SHP77 treated with DMSO at 0.1 percent for 48 hours (cell line): ENCODE measurements at places on chromosomes 1 and 21.

GRCh38 chr1:157269656-157270375 lies 131.6 kb upstream of the ETV3 start:
- no peak for DNase-seq

DNA sequence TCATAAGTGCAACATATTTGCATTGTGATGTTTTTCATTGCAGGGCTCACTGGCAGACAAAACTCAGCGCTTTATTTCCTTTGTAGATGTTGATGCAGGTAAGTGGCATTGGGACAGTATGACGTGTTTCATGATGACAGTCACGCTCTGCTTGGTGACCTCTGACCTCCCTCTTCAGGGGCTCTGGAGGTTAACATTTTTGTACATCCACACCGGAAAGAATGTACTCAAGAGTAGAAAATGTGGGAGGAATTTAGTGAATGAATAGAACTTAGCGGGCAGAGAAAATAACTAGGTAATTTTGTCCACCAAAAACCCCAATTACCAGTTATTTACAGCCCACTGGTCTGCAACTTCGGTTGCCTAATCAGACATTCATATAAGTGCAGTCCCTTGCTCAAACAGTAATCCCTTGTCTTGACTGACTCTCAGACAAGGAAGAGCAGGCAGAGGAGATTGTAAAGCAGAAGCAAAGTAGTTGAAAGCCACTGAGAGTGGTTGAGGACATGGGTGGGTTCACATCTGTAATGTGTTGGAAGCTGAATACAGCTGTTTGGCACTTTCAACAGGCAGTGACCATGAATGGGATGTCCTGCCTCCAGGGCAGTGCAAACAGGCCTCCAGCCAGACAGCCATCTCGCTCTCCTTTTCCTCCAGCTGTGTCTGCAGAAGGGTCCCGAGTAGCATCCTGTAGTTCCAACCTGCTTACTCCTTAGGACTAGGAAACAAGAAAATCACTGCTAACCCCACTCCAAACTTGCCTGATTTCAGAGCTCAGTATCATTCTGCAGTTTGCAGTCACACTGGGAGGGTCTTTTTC lies 188.9 kb downstream of the NRIP1 start:
- DNase-seq, result no peak

GRCh38 chr1:212671342-212672031 lies 28.2 kb downstream of the BATF3 start:
- peak; percentile 62 for DNase-seq

DNA sequence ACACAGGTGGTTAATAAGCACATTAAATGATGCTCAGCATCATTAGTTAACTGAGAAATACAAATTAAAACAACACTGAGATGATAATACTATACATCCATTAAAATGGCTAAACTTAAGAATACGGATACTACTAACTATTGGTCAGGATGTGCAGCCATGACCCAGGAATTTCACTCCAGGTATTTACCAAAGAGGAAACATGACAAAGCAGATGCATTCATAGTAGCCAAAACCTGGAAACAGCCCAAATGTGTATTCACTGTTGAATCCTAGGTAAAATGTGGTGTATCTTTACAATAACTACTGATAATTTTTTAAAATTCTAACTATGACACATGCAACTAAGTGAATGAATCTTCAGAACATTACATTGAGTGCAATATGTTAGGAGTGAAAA lies 73.0 kb downstream of the PTPRC start:
- DNase-seq, result no peak

GRCh38 chr1:180956028-180956640 lies 43.4 kb downstream of the KIAA1614 start:
- DNase-seq, result no peak

- DNase-seq, result no peak
Measured at GRCh38 chr1:224132901-224133300, 19.0 kb downstream of the FBXO28 start.

DNA sequence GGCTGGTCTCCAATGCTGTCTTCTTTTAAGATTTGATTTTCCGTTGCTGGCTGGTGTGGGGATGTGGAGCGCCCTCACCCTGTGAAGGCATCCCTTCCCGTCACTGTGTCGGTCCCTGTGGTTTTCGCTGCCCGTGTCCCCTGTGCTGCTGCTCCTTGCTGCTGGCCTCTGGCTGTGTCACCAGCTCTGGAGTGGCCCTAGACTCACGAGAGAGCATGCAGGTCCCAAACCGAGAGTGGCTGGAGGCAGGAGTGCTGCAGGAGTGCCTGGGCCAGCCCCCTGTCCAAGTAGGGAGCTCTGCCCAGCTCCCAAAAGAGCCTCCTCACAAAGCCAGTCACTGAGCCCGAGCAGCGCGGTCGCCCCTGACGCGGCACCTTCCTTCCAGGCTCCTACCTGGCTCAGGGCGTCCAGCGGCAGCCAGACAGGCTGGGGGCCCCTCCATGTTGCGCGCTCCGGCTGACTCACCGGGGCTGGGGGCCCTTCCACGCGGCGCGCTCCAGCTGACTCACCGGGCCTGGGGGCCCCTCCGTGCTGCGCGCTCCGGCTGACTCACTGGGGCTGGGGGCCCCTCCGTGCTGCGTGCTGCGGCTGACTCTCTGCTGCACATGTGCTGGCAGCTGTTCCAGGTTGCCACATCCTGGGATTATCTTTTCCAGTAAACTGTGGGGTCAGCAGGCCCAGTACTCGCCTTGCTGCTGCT lies 106.7 kb upstream of the COL6A1 start:
- DNase-seq, result no peak

- no peak for DNase-seq
Measured at GRCh38 chr1:42239555-42239954, 75.0 kb upstream of the GUCA2A start.

DNA sequence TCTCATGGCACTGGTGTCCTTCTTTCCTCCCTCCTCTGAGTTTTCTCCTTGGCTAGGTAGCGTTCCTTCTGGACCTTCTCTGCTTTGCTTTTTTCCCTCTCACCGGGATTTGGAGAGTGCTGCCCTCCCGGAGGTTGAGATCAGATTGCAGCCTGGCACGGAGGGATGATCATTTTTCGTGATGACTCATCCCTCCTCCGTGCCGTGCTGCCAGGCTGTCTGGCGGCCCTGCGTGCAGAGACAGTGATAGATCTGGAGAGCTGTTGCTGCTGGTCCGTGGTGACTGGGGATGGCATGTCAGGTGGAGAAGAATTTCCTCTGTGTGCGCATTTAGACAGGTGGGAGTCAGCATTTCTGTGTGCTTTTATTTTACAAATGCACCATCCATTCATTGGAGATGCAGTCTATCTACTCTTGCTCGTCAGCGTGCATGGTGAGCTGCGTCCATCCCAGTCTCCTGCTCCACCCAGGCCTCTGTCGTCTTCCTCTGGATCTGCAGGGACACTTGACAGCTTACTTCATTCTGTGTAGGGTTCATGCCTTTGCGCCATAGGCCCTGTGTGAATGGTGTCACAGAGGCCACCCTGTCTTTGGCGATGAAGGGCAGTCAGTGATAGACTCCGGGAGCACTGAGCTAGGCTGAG lies 104.4 kb downstream of the PCBP3 start:
- DNase-seq, result peak; percentile 65

GRCh38 chr1:190807629-190808028 lies 330.0 kb upstream of the BRINP3 start:
- no peak for DNase-seq

DNA sequence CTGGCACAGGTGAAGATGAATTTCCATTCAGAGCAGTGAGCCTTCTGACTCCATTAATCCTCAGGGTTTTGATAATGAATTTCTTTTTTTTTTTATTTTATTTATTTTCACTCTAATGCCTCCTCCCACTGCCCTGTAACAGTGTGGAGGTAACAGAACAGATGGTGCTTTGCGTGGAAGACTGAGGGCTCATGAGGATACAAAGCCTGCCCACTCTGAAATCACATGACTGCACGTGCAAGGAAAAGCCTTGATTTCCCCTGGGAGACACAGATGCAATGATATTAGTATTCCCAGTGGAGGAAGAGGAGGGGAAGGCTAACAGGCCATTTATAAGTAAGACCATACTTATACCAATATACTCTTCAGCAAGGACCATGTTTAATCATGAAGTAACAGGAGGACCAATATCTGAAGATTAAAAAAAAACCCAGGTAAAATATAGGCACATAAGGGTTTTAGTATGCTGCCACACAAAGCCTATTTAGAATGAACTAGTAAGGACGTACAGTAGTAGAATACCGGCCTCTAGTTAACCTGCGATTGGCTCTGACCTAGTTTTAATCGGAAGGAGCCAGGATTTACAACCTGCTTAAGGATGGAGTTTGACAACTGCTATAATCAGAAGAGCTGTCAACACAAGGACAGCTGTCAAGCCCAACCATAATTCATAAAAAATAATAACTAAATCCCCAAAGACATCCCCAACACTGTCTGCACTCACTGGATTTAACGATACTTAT lies 69.6 kb downstream of the LHX4 start:
- no peak for DNase-seq

DNA sequence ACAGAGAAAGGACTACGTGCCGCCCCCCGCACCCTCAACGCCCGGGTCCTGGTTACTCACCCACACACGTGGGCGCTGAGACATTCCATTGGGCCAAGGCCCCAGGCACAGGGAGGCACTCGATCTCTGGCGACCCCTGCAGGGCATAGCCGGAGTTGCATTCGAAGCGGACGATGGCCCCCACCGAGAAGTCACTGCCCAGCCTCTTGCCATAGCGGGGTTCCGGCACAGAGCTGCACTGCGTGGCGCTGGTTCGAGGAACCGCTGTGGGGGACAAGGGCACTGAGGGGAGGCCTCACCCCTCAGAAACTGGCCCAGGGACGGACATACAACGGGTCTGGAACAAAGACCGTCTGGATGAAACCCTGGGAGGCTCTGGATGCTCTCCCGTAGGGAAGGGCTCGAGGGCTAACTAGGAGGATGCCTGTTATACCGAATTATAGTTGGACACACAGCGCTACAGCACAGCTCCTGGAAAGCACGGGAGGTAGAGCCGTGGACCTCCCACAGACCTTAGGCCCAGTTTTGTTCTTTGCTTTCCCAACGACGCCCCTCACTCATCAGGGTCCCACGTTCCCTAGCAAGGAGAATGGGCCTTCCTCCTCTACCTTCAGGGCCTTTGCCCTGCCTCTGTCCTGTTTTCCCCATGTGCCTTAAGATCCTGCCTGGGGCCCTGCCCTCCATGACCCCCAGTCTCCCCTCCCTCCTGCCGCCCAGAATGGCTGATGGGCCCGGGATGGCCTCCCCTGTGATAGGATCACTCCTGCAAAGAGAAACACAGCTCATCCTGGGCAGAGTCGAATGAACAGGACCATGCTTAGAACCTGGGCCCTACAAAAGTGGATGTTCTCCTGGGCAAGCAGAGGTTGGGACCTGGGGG lies 152.8 kb downstream of the ZSCAN20 start:
- no peak for DNase-seq

- DNase-seq, result no peak
Measured at GRCh38 chr1:183032122-183032921, 9.1 kb downstream of the LAMC1 start.

- DNase-seq, result no peak
Measured at GRCh38 chr1:14681182-14681581, 82.7 kb downstream of the KAZN start.

- no peak for DNase-seq
Measured at GRCh38 chr1:243247901-243248300, 7.2 kb downstream of the CEP170 start.

DNA sequence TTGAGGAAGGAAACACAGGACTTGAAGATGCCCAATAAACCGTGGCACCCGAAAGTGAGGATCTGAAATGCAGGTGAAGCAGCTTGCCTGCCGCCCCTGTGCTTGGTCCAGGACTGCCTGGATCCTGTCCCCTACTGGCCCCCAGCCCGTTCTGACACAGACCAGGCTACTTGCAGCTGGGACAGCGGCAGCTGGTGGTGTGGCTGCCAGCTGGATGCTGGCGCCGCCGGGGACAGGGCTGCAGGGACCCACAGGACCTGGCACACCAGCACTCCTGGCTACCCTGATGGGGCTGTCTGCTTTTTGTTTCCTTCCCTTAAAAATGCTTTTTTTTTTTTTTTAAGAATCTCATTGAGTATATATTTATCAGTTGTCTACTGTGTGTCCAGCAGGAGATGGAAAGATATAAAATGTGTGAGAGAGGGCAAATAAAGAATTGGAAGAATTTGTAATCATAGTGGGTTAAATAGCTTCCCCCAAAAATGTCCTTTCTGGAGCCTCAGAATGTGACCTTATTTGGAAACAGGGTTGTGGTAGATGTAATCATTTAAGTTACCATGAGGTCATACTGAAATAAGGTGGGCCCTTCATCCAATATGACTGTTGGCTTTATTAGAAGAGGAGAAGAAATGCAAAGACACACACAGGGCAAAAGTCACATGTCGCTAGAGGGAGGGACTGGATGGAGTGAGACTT lies 165.6 kb downstream of the DSCAM start:
- DNase-seq, result no peak

GRCh38 chr1:109040627-109040988 lies 1.3 kb downstream of the WDR47 start:
- DNase-seq, result no peak

- no peak for DNase-seq
Measured at GRCh38 chr1:188719735-188720134, 1757.9 kb downstream of the BRINP3 start.

- no peak for DNase-seq
Measured at GRCh38 chr1:36664571-36665287, 182.0 kb upstream of the CSF3R start.

GRCh38 chr21:25871566-25871965 lies 136.8 kb downstream of the GABPA start:
- DNase-seq, result no peak

- no peak for DNase-seq
Measured at GRCh38 chr1:182671750-182672486, 12.5 kb downstream of the RGS8 start.

- peak; percentile 62 for DNase-seq
Measured at GRCh38 chr1:74504125-74504932, 8.1 kb downstream of the LRRC53 start.
